ENCODE measurements at places on chromosomes 5 and 9.

- no peak for DNase-seq
These were observed 640 bp upstream of the DPM2 start for GRCh38 chr9:127938298-127938690.

DNA sequence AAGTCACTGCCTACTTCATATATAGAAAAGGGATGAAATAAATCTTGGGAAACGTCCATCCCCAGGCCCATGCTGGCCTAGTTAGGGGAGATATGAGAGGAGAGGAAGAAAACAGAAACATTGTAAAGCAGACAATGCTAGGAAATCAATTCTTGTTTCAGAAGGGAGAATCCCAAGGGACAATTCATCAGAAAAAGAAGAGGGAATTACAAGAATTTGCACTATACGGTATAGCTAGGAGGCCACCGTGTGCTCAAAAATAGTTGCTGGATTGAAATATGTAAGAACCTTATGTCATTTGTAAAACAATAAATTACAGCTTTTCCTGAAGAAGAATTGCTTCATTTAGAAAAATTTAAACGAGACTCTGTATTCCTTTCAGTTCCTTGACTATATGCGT lies 8.3 kb upstream of the SHC3 start:
- DNase-seq, result no peak

GRCh38 chr5:82799361-82800077 lies 277.7 kb downstream of the TMEM167A start:
- no peak for DNase-seq

DNA sequence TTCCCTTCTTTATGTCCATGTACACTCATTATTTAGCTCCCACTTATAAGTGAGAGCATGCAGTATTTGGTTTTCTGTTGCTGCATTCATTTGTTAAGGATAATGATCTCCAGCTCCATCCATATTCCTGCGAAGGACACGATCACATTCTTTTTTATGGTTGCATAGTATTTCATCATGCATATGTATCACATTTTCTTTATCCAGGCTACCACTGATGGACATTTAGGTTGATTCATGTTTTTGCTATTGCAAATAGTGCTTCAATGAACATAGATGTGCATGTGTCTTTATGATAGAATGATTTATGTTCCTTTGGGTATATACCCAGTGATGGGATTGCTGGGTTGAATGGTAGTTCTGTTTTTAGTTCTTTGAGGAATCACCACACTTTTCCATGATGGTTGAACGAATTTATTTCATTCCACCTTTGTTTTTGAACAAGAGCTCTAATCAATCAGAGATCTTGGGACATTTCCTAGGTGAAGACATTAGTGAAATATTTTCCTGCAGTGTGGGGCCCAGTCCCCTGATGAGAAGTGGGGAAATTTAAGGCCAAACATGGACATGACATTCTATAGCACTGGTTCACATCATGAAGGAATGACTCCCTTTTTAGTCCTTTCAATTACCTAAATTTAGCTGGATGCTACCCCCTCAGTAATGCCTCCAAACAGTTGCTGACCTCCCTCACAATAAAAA lies 7.1 kb upstream of the TEX48 start:
- DNase-seq, result no peak

- no peak for DNase-seq
These were observed 229.5 kb upstream of the PAPPA start for GRCh38 chr9:115923903-115924668.

- no peak for DNase-seq
These were observed 73.1 kb upstream of the SAP30L start for GRCh38 chr5:154372661-154373060.

- no peak for DNase-seq
These were observed 116.3 kb downstream of the MED27 start for GRCh38 chr9:131963072-131964030.

- no peak for DNase-seq
These were observed 15.3 kb downstream of the LHX3 start for GRCh38 chr9:136189394-136190236.

- no peak for DNase-seq
These were observed 157.3 kb downstream of the PPP2R2B start for GRCh38 chr5:146721073-146721815.
